ENCODE measurements at places on chromosomes 13 and 19.

DNA sequence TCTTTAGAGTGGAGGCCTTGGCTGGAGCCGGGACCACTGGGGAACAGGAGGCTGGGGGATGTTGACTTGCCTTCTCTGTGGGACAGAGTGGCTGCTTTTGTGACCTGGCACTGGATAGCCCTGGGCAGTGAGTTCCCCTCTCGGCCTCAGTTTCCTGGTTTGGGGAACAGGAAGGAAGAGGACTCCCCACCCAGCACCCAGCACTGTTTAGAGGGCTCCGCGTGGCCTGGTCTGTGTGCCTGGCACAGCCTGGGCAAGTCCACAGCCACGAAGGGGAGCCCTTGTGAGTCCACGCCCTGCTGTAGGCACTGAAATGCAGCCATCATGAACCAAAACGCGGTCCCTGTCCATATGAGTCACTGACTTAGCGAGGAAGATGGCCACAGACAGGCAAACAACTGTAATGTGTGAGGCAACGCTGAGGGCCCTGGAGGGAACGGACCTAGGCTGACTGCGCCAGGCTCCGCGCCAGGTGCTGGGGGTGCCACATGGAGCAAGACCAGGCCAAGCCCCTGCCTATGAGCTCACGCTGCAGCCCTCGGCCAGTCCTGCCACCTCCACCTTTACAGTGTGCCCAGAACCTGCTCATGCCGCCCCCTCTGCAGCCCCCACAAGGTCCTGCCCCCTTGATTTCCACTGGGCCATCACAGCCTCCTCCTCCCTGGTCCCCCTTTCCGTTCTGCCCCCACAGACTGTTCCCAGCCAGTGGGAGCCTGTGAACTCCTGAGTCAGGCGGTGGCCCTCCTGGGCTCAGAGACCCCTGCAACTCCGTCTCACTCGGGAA is 35.5 kb downstream of the PAK4 start:
- no peak for DNase-seq

GRCh38 chr19:45955905-45956608 is 17.6 kb downstream of the NOVA2 start:
- no peak for DNase-seq

DNA sequence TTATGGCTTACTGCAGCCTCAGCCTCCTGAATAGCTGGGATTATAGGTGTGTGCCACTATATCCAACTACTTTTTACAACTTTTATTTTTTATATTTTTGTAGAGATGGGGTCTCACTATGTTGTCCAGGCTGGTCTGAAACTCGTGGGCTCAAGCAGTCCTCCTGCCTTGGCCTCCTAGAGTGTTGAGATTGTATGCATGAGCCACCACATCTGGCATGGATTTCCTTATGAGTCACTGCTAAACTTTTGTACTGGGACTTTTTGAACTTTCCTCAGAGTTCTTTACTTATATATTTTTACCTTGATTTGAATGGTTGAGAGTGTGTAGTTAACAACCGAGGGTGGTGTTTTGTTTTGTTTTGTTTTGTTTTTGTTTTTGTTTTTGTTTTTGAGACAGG is 33.4 kb downstream of the DNAJC3 start:
- peak; percentile 41 for DNase-seq

DNA sequence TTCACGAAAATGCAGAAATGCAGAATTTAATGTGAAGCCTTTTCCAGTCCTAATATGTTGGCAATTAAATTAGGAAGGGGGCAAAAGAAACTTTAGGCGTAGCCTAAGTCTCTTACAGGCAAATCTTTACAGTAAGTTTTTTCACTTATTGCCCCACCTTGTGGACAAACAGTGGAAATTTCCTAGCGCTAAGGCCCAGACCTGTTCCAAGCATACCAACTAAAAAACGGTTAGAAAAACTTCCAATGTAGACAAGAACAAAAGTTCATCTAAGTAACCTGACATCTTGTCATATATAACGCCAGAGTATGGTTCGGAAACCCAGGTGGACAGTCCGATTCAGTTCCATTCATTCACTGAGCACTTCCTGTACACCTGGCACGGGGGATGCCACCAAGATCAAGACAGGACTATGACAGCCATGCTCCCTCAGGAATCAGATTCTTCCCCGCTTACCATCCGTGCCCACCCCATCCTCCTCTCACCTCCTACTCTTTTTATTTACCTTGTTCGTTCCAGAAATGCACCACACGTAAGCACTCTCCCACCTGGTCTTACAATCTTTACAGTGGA is 4.9 kb downstream of the ZAR1L start:
- peak; percentile 57 for DNase-seq

DNA sequence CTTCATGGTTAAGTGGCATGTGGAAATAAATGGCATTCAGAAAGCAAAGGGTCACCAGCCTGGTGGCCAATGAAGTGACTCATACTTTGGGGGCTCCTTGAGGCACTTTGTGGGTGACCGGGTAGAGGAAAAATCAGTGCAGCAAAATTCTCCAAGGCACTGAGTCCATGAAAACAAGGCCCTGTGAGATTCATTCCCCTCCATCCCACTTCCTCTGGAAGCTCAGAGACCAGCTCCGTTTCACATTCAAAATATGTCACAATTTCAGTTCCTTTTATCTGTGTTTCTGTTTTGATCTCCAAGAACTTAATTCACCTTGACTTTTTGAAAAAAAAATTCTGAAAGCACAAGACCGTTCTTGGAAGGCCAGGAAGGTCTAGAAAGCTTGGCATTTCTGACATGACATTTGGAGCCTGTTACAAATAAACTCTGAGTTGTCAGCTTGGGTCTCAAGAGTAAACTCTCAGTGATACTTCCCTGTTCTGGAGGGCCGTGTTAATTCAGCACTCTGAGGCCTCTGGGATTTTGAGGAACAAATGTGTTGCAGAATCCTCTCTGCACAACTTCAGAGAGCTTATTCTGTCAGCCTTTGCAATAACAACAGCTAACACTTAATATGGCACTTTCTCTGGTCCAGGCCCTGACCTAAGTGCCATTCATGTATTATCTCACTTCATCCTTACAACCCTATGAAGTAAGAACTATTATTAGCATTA is 6.8 kb downstream of the CYSLTR2 start:
- DNase-seq: no peak

DNA sequence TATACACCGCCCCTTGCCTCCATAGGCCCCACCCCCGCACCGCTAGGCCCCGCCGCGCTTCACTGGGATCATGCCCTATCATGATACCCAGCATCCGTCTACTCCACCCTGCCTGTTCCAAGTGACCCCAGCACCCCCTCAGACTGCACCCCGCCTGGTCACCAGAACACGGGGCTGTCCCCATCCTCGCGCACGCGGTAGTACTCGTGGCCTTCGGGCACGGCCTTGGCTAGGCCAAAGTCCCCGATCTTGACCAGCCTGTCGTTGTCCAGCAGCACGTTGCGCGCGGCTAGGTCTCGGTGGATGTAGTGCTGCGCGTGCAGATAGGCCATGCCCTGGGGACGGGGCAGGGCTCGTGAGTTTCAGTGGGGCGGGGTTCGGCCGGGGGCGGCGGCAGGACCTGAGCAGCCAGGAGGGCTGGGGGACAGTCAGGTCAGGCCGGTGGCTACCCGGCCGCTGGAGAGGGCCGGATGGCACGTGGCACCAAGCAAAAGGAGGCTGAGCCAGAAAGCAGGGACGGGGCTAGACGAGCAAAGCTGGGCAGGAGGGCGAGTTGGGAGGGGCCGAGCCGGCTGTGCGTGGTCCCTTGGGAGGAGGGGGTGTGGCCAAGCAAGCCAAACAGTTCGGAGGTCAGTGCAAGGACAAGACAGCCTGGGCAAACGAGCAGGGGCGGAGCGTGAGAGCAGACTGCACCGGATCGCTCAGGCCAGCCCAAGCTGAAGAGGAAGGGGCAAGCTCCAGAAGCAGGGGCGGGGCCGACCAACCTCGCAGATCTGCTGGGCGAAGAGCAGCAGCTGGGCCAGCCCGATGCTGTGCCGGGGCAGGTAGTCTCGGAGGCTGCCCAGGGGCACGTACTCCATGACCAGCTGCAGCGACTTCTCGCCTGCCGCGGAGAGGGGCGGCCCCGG is 13.6 kb upstream of the ICAM3 start:
- DNase-seq: no peak

GRCh38 chr19:18097217-18097992 is at the start of gene MAST3:
TSS of gene MAST3 (plus strand) at chr19:18097778. CDS start at chr19:18097793, 15 bp downstream.
- DNase-seq: peak; percentile 98

DNA sequence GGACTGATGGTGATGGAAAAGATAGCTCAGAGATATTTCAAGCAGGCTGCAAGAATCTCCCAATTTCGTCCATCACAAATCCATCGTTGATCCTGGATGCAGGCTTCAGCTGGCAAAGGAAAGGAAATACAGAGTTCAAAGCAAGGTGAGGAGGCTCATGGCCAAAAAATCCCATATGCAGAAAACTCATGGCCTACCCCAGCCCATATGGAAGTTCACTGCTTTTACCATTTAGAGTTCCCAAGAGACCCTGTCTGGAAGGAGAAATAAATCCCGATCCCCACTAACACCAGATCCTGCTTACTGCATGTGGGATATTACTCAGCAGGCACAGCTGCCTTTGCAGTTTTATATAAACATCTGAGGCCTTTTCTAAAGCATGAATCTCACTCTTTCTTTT is 412.9 kb upstream of the SPRY2 start:
- DNase-seq: no peak

- DNase-seq: no peak
Observed at GRCh38 chr19:53965091-53965490, 2.4 kb downstream of the CACNG8 start.

- DNase-seq: no peak
Observed at GRCh38 chr19:39677961-39678889, 22.5 kb downstream of the LGALS16 start.

- no peak for DNase-seq
Observed at GRCh38 chr13:69168436-69168835, 939.2 kb upstream of the ATXN8OS start.

GRCh38 chr13:97215325-97215724 is 6.8 kb upstream of the MBNL2 start:
- no peak for DNase-seq

DNA sequence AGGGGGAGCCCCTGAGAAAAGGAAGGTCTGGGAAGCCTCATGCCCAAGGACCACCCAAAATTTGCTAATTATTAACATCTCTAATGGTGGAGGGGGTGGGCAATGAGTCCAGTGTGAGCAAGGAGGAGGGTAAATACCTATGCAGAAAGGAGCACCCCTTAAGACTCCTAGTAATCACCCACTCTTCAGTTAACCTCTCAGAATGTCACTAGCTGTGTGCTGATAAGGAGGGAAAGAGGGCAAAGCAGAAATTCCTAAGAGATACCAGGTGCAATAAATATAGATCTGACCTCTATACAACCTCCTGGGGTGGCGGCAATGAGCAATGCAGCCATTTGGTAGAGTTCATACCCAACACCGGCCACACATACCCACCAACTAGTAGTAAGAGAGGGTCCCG is 12.7 kb upstream of the DPY19L3 start:
- DNase-seq: no peak

DNA sequence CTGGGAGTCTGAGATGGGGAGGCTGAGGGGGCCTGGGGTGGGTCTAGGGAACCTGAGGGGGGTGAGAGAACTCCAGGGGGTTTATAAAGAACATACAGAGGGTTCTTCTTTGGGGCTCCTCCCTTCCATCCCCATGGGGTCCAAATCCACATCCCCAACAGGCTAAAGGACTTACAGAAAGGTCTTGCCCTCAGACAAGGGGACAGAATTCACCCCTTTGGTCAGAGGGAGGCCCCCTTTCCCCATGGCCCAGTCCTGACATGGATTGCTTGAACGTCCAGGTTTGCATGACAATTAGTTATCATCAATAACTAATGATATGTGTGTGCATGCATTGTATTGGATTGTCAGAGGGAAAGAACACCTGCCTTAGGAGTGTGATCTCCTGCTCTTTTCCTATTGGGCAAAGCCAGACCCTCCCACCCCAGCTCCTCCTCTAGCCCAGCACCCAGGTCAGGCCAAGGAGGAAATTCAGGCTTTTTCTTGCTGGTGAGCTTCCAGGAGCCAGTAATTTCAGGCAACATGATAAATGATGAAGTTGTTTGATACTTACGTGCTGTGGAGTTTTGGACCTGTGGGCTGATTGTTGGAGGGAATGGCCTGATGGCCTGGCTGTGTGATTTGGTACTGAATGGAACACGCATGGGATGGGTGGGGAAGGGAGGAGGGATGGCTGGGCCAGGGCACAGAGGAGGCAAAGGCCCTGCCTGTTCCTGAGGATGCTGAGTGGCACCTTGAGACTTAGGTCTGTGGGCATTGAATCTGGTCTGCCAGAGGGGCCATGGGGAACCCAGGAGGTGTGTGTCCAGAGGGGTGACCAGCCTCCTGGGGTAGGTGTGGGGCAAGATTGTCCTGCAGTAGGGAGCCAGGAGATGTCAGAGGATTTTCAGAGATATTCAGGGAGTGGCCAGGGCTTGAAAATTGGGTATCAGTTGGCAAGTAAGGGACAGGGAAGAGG is 1.1 kb downstream of the KLHL26 start:
- no peak for DNase-seq

DNA sequence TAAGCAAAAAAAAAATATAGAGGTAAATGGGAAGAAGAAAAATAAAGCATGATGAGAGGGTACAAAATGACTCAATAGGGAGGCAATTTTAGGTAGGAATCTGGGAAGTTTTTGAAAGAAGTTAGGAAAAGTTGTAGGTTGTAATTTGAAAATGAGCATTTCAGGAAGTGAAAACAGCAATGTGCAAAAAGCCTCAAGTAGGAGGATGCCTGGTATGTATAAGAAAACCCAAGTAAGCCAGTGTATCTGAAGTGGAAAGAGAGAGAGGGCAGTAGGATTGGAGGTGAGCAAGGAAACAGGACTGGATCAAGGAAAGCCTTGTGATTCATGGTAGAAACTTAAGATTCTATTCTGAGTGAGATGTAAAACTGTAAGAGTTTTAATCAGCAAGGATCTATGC is 121.6 kb upstream of the SPRY2 start:
- DNase-seq: no peak

DNA sequence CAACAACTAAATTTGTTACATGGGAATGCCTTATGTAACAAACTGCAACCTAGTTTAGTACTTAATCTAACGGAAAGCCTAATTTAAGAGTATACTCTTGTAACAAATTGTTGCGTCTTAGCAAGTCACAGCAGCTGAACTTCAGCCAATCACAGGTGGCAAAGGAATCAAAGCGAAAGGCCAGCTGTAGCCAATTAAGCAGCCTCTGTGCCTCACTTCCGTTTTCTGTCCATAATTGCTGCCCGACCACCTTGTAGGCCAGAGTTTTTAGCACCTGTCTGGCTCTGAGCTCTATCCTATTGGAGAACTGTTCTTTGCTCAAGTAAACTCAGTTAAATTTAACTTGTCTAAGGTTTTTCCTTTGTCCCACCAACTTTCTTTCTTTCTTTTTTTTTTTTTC is 18.1 kb upstream of the HSPH1 start:
- DNase-seq: no peak

GRCh38 chr19:18848878-18849661 is 17.3 kb downstream of the UPF1 start:
- peak; percentile 80 for DNase-seq

DNA sequence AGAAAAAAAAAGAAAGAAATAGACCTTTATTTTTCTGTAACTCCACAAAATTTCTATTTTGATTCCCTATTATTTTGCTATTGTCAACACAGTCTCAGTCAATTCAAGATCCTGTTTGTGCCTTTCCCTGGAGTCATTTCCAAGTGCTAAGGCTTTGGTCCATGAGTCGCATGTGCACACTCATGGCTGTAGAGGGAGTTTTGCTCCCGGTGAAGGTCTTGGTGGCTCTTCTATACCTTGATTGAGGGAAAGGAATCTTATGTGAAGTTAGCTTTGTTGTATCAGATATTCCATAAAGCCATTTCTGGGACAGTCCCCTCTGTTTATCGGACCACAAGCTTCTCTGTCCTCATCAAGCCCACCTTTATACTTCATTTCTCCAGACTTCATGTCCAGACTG is 58.7 kb upstream of the ALOX5AP start:
- no peak for DNase-seq

- DNase-seq: no peak
Observed at GRCh38 chr19:44588771-44589112, 24.6 kb upstream of the IGSF23 start.

Data from AG08395 (cell line).